Placental pericyte (primary cell): ENCODE measurements at places on chromosomes 2 and 18. TPM values are rescaled to one million over a fixed set of nuclear protein-coding genes. Genes with fewer than 3 reads are reported as not detected.

CNDP1 gene
- total RNA-seq: 0.22 TPM in 1 of 2 replicates, not detected in the other

HIBCH gene
- 5.3 and 12.9 TPM in 2 replicates for total RNA-seq

RGPD4 gene
- under 0.01 TPM in 1 of 2 replicates, not detected in the other for total RNA-seq

DCAF17 gene
- 14.4 and 17.2 TPM in 2 replicates for total RNA-seq

CDH20 gene
- total RNA-seq: not detected in 2 replicates

TDRD15 gene
- total RNA-seq: not detected in 2 replicates

PLCD4 gene
- 0.22 and 1.4 TPM in 2 replicates for total RNA-seq

CYP27A1 gene
- total RNA-seq: 4.7 and 23.4 TPM in 2 replicates
